ENCODE measurements at places on chromosomes 7 and 10.

DNA sequence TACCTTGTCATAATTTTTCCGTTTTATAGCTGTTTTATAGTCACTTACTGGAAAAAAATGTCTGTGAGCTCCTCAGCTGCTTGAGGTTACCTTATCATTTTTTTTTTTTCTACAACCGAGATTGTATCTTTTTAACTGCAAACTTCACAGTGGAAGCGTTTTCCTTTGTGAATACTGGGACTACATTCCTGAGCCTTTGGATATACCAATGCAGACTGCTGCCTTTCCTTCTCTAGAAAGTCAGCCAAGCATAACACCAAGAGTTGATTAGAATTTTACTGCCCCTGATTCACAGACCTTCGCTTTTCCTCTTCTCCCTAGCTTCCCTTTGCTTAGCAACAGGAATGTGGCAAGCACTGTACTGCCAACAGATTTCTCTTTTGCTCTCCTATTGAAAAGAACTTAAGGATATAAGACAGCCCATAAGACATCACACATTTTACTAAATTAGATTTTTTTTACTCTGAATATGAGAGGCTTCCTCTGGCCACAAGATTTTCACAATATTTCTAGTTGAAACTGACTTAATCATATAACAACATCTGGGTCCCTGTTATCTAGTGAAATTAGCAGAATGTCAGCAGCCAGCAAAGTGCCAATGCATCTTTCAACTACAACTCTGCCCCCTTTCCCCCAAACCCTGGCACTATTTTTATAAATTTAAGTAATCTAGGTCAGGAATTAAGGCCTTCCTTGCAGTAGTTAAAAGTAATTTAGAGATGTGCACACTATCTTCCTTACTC is 170.6 kb downstream of the PRKG1 start:
- peak; percentile 84 for DNase-seq

- peak; percentile 31 for DNase-seq
Measured at GRCh38 chr7:66696774-66697191, 43.8 kb upstream of the RABGEF1 start.

DNA sequence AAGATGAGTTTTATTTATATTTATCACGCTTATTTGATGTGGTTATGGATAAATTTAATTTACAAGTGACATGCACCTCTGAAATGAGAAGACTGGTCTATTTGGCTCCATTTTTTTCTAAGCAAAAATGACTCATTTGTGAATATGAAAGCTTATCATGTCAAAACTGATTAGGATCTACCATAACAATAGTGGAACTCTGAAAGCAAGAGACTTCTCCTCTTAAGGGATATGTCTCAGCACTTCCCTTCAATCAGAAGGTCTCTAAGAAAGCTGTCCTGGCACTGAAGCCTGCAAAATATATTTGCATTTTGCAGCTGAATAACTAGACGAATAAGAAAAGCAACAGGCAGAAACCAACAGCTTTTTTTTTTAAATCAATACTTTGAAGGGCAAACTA is 12.7 kb downstream of the FAS start:
- DNase-seq, result no peak

DNA sequence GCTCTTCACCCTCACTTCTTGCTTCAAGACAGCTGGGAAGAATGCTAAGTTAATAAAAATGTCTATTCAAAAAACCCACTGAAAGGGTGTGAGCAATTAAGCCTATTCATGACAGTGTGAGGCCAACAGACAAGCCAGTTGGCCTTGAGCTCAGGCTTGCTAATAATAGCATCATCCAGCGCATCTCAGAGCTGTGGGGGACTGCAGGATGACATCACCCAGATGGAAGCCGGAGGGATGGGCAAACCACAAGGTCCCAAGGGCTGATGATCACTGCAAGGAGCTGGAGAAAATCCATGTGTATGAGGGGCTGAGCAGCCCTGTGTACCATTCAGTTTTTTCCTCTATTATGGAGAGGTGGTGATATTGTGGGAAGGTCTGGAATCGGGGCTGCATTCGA is 770.4 kb downstream of the TNS3 start:
- DNase-seq, result peak; percentile 84

GRCh38 chr10:37390926-37391325 is 265.5 kb downstream of the ANKRD30A start:
- DNase-seq, result no peak

GRCh38 chr10:71597821-71598498 is 121.6 kb downstream of the C10orf105 start:
- peak; percentile 27 for DNase-seq

DNA sequence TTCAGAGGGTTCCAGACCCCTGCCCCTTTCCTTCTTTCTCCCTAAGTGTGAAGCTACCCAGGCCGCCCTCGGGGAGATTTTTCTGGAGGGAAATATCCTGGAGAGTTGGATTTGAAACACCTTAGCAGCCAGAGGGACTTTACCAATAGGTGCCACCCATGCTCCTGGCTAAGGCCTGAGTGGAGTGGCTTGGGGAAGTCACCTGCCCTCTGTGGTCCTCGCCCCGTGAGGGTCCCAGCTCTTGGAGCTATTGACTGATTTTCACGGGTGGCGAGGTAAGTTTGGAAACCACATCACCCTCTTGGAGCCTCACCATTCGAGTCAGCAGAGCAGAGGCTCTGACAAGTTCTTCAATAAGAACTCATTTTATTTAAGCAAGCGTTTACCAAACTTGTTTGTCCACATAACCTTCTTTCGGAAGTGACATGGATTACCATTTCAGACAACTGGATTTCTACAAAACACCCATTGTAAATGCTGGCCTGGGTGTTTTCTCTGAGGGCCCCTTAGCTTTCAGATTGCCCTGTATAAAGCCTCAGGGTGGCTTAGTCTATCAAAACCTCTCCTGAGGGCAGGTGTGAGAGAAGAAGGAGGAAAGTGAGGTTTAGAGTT is 20.4 kb downstream of the AQP1 start:
- DNase-seq, result no peak

GRCh38 chr7:148575640-148576411 is 14.7 kb upstream of the C7orf33 start:
- DNase-seq, result peak; percentile 65

DNA sequence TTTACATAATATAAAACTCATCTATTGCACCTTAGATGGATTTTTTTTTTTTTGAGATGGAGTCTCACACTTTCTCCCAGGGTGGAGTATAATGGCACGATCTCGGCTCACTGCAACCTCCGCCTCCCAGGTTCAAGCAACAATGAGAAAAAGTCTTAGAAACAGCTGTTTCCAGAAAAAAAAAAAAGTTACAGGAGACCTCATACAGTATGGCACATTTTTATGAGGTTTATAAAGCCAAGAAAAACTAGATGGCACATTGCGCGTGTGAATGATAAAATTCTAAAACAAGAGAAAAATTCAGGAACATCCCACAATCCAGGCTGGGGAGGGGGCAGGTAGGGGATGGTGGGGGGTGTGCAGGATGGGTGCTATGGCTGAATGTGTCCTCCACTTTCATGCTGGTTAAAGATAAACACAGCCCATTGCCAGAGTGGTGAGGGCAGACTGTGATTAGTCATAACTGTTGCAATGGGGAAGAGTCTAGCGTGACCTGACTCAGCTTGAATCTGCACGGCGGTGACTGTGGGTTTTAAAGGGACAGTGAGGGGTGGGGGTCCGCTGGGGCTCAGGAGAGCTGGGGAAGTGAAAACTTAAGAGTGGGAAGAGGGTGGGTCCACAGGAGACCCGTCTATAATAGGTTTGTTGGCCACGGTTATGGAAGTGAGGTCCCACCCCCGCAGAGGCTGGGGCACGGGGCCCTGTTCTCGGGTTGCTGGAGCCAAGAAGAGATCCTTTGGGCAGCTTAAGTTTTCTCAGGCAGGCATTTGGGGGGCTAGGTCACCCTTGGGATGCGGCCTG is 11.9 kb upstream of the LRRC27 start:
- DNase-seq, result peak; percentile 90

DNA sequence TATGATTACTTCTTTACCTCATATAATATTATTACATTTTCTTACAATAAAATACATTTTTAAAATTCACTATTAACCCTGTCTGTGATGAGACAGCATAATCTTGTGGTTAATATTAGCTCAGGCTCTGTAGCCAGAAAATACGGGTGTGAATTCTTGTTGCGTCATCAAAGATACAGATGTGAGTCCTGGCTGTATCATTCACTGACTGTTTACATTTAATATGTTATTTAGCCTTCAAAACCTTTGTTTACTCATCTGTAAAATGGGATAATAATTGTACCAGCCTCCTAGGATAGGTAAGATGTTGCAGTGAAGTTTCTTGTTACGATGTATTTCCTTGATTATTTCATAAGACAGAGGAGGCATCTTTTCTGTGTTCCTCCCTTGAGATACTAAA is 184.7 kb upstream of the PRPS1L1 start:
- DNase-seq, result peak; percentile 2

- DNase-seq, result no peak
Measured at GRCh38 chr7:27367179-27367932, 124.8 kb downstream of the EVX1 start.

- DNase-seq, result no peak
Measured at GRCh38 chr10:8102708-8103401, 48.4 kb downstream of the GATA3 start.

- peak; percentile 65 for DNase-seq
Measured at GRCh38 chr7:75866114-75866488, 12.7 kb upstream of the RHBDD2 start.

DNA sequence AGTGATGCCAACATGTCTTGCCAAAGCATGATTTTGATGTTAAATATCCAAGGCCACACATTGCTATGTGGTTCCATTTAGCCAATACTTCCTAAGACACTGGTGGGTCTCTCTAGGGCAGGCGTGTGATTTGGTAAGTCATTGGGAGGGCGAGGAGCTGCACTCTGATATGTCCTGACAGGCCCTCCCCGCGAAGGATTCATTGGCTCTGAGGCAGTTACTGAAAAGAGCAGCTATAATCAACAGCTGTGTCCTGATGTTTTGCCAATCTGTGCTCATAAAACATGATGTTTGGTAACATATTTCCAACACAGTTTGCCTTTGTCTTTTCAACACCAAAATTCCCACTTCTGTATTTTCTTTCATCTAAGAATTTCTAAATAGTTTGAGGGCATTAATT is 646.7 kb downstream of the PARD3 start:
- no peak for DNase-seq

GRCh38 chr7:82732677-82733076 is 289.1 kb upstream of the CACNA2D1 start:
- DNase-seq, result no peak

GRCh38 chr10:116985611-116986010 is 19.4 kb downstream of the SHTN1 start:
- DNase-seq, result no peak

DNA sequence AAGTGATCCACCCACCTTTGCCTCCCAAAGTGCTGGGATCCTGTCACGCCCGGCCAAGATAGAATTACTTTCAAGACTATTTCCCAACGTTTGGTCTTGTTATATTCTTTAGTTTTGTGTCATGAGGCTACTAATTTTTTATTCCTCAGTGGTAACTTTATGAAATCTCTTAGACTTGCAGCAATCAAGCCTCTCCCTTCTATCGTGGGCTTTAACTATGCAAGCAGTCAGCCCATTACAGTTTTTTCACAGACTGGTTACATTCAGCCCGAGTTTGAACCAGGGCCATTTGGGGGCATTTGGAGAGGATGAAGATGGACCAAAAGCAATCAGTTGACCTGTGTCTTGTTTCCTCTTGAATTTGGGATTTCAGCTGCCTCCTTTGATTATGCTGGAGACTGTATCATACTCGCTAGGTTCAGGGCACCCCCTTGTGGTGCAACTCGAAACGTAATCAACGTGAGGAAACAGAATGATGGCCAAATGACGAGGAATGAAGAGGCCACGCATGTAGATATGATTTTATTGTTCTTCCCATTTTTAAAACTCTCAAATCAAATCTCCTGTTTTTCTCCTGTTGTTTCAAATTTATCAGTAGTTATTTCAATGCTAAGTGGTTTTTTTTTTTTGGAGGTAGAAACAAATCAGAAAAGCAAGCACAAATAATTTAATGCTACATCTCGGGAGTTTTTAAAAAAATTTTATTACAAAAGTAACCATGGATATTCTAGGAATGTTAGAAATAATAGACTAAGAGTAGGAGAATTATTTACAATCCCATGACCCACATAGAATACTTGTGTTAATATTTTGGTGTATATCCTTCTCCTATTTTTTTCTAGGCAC is 151.6 kb downstream of the KIAA1217 start:
- DNase-seq, result peak; percentile 48

- DNase-seq, result peak; percentile 86
Measured at GRCh38 chr10:124741281-124741921, 2.8 kb downstream of the FAM53B start.

DNA sequence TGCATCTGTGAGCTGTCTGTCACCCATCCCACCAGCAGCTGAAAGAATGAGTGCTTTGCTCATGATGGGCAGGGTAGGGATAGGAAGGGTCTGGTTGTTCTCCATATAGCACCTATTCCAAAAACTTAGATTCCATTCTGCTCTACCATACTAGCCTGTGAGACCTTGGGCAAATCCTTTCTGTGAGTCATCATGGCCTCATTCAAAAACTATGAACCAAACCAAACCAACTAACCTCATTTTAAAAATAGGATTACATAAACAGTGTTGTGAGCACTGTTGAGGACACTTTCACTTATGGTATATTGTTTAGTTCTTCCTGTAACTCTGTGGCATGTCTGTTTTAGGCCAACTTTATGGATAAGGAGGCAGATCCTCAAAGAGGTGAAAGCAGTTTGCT is 30.9 kb upstream of the STEAP4 start:
- peak; percentile 26 for DNase-seq

DNA sequence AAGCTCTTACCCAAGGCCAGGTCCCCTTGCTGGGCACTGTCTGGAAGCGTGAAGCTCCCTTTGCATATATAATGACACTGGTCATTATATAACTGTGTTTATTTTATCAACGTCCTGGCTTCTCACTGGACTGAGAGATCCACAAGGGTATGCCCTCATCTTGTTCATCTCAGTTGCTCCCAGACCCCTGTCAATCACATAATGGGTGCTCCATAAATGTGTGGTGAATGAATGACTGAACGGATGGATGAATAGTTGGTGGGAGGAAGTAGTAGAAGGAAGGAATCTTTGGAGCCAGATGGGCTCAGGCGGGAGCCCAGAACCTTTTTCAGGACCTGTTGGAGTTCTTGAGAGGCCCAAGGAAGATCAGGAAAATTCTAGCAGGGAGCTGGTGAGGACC is 7.7 kb upstream of the SFRP5 start:
- DNase-seq, result no peak

- no peak for DNase-seq
Measured at GRCh38 chr10:75649466-75649865, 218.0 kb downstream of the LRMDA start.

- no peak for DNase-seq
Measured at GRCh38 chr7:154546946-154547587, 455.9 kb downstream of the PAXIP1 start.

- no peak for DNase-seq
Measured at GRCh38 chr10:88138319-88138848, 275.0 kb downstream of the PTEN start.

DNA sequence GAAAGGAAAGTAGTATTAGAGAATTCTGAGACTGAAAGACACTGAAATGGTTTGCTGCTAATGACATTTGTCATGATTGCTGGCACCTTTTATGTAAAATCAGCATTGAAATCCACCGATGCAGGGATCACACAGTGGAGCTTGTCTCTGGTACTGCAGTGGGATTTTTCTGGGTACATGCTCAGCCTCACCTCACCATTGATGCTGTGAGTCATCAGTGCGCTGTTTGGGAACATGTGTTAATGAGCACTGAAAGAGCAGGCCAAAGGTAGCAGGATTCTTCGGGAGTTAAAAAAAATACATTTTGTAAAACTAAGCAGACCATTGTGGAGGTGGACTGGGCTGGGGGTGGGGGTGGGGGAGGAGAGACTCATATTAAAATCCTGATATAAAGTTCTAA is 174.9 kb downstream of the CREB5 start:
- DNase-seq, result peak; percentile 24

Data from fibroblast of villous mesenchyme (primary cell).